ENCODE measurements at places on chromosomes 1 and 21.

- DNase-seq, result no peak
These were observed 7.5 kb downstream of the DISP3 start for GRCh38 chr1:11486231-11487009.

- no peak for DNase-seq
These were observed 358.8 kb upstream of the B3GALT2 start for GRCh38 chr1:193545171-193545570.

GRCh38 chr1:86704972-86705664, 742 bp downstream of the SH3GLB1 start:
- DNase-seq, result peak; percentile 33

GRCh38 chr1:231517076-231517475, 11.4 kb upstream of the TSNAX start:
- no peak for DNase-seq

- no peak for DNase-seq
These were observed 197.1 kb downstream of the TOMM20 start for GRCh38 chr1:234931404-234931973.

GRCh38 chr1:96096613-96097321, 624.8 kb upstream of the PTBP2 start:
- DNase-seq, result no peak

GRCh38 chr21:29657240-29657989, 282.4 kb downstream of the GRIK1 start:
- DNase-seq, result no peak

GRCh38 chr1:214251354-214251753, 29.6 kb upstream of the SMYD2 start:
- no peak for DNase-seq
